Mucosa of descending colon (tissue), 3 donors: ENCODE measurements at places on chromosomes 1 and 21. TPM values are rescaled to one million over a fixed set of nuclear protein-coding genes. Genes with fewer than 3 reads are reported as not detected.

DNA sequence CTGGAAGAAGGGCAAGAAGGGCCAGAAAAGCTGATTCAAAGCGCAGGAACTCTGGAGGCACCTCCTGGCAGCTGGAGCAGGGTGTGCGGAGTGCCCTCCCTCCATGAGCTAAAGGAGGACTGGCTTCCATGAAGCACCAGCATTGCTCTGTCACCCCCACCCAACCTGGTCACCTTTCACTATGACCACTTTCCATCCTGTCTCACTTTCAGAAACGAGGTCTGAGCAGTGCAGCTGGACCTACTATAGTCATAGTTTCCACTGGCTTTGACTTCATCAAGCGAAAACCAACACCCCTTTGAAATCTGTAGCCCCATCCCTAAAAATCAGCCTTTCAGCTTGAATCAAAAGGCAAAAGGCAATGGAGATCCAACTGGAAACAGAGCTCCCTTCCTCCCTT, 84.8 kb upstream of the CACNA1E start:
- DNase-seq, result no peak

- DNase-seq, result peak; percentile 98
Observed at GRCh38 chr1:109426281-109427170, at the start of gene PSMA5. Gene PSMA5 (minus strand): TSS chr1:109426448. CDS start chr1:109426330, 118 bp downstream.

GRCh38 chr1:11997081-11997850, 17.0 kb downstream of the MFN2 start:
- no peak for DNase-seq

- DNase-seq, result no peak
Observed at GRCh38 chr1:160200786-160201185, 4.4 kb upstream of the PEA15 start.

DNA sequence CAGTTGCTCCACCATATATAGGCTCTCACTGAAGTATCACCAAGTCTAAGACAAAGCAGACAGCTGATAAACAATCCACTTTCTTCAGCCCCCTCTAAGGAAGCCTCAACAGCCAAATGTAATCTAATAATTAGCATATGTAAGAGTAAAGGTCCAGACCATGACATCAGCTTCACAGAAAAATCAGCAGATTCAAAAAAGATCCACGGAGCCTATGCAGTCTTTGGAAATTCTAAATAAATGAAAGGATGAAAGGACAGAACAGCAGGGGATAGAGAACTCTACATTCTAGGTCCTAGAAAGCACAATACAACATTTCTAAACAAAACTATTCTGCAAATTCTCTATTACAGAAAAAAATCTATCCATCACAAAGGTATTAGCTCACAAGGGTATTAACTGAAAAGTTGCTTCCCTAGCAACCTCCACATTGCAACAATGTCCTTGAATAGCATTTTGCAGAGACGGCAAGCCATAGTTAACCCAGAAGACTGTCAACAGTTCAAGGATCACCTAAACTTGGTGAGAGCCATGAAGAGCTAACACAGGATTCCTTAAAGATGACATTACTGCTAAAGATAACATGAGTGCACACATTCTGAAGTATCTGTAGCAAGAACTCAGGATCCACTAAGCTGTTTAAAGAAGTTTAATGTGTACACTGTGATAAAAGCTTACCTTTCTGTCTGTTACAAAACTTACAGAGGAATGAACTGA, 74.3 kb downstream of the SIPA1L2 start:
- DNase-seq, result no peak

DNA sequence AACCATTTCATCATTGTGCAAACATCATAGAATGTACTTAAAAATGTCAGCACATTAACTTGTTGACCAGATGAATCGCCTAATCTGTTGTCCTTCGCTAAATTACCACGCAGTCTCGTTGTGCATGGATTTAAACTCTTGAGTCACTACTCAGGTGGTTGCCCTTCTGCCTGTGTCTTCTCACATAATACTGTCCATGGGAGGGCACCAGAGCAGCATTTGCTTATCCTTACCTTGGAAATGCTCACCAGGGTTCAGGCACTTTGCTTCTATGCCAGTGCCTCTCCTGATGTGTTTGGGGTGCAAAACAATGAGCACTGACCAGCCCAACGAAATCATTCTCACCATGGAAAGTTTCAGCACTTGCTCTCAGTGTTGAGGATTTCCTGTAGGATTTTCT, 559.9 kb downstream of the RWDD3 start:
- no peak for DNase-seq

DNA sequence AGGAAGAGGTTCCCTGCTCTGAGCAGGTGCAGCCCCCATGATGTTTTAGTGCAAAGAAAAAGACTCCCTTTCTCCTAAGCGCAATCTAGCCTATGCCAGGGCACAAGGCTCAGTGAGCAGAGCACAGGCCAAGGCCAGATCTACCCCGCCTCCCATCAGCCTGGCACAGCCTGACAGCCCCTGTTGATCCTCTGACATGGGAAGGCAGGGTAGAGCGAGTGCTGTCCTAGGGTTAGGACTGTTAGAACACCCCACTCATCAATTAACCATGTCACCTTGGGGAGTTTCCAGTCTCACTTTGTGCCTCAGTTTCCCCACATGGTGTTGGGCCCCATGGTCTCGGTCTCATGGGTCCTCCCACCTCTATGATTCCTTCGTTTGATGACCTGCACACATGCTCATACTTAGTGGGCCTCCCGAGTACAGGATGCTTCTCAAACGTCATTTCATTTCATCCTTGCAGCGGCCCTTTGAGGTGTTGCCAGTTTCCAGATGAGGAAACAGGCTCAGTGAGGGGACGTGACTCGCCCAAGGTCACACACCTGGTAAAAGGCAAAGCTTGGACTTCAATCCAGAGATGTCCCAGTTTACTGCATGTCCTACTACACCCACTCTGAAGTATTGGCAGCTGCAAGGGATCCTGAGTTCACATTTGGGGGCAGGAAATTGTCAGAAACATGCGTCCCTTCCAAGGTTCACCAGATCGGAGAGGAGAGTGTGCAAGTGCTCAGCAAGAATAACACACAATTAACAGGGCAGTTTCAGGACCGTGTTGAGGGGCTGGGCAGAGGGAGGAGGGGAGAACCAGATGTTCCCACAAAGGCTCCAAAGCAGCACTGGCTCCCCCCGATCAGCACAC, 213.3 kb downstream of the TRABD2B start:
- DNase-seq, result no peak

- DNase-seq, result peak; percentile 88
Observed at GRCh38 chr1:1021010-1021919, 1.3 kb downstream of the AGRN start.

DNA sequence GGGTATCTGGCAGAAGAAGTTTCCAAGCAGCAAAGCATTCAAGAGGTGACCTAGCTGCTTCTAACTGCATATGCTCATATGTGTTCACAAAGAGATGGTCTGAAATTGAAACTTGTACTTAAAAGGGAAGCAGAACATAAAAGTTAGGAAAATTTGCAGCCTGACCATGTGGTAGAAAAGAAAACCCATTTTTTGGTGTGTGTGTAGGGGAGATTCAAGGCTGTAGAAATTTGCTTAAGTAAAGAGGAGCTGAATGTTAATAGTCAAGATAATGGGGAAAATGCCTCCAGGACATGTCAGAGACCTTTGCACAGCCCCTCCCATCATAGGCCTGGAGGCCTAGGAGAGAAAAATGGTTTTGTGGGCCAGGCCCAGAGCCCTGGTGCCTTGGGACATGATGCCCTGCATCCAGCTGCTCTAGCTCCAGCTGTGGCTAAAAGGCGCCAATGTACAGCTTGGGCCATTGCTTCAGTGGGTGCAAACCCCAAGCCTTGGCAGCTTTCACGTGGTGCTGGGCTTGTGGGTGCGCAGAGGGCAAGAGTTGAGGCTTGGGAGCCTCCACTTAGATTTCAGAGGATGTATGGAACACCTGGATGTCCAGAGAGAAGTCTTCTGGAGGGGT, 54.9 kb downstream of the DHRS3 start:
- DNase-seq, result no peak

The CSMD2 gene
- total RNA-seq, result 0.41 TPM

The IVL gene
- total RNA-seq, result not detected

The C1orf56 gene
- total RNA-seq, result 1.3 TPM
